Calu3 (cell line): ENCODE measurements at places on chromosomes 4 and X. TPM values are rescaled to one million over a fixed set of nuclear protein-coding genes. Genes with fewer than 3 reads are reported as not detected.

The PNMA6A gene
- total RNA-seq = 0.31 and 0.44 TPM in 2 replicates

The STATH gene
- not detected in 2 replicates for total RNA-seq

The MAGEA10 gene
- not detected in 2 replicates for total RNA-seq

The S100G gene
- total RNA-seq = not detected in 2 replicates

The ANAPC4 gene
- 23.2 and 24.0 TPM in 2 replicates for total RNA-seq
